ENCODE measurements at places on chromosomes 1 and 21.

DNA sequence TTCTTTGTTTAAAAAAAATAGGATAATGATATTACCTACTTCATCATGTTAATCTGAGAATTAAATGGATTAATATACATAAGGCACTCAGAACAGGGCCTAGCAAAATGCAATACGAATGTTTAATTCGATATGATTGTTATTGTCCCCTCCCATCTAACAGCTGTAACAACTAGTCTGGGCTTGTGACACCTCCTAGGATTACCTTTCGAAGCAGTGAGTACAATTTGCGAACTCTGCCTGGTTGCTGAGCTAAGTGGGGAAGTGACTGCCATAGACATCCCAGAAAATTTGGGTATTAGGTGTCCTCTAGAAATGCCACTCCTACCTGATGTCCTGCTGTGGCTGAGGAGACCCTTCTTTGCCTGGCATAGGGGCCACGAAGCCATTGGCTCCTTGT, 3.0 kb downstream of the RASSF5 start:
- peak; percentile 21 for DNase-seq

GRCh38 chr1:1284221-1285101, 4.2 kb downstream of the SCNN1D start:
- DNase-seq, result no peak

DNA sequence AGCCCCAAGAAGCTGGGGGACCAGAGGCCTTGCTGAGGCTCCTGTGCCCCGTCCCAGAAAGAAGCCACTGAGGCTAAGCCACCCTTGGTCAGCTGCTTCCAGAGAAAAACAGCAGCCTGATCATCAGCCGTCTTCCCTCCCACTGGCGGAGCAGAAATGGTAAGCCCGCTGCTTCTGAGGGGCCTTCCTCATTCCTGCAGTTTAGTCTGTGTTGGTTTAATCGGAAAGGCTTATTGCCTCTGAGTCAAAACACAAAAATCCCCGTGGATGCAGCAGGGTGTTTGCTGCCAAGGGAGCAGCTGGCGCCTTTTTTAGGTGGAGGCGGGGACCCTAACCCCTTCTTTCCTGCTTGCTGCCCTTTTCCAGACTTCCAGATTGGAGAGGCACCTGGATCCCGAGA, 33.9 kb downstream of the SPSB1 start:
- DNase-seq, result no peak

DNA sequence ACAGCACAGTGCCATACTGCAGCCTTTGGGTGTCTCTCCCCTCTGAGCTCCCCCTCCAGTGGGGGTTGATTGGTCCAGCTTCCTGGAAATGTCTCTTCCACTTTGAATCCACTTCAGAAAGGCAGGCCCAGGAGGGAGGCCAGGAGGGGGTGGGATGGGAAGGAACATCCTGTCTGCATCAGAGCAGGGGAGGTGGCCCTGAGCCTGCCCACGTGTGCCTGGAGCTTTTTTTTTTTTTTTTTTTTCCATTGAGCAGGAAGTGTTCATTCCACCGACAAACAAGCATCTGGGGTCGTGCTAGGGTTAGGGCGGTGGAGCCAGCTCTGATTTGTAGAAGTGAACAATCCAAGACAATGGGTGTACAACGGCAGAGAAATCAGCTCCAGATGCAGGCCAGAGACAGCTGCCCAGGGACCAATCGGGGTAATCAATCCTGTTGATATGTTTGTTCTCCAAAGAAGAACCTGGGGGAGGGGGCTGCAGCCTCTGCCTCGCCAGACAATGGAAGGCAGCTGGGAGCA, 93.3 kb downstream of the SSBP3 start:
- no peak for DNase-seq

- no peak for DNase-seq
These were observed 11.9 kb downstream of the KIF21B start for GRCh38 chr1:201011616-201012015.

GRCh38 chr1:39165049-39165448, 39.4 kb upstream of the MACF1 start:
- no peak for DNase-seq

DNA sequence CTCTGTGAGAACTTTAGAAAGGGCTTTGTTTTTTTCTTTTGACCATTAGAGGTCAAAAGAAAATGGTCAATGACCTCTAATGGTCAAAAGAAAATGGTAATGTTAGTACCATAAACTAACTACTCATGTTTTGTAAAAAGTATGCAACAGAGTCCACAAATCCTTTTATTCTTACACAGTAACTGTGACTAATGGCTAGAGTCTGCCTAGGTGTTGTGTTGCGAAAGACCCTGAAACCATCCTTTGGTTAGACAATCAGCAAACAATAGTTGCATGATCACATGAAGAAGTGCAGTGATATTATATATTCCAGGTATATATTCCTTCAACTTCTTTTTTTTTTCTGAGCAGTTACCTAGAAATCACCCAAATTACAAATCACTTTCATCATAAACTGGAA, 40.9 kb downstream of the NEGR1 start:
- no peak for DNase-seq

DNA sequence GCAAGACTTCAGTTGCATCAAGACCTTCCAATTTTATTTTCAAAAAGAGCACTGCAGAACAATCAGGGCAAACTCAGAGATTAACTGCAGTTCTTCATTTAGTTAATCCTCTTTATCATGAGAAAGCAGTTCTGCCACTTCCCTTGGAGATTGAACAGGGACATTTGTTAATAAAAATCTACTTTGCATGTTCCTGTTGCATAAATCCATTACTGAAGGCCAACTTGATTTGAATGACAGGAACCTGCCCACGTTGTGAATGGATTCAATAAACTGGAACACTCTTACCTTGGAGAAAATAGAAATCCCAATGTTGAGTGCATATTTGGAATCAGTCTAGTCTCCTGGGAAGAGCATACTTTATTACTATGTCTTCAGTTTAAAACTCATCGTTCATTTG, 19.6 kb upstream of the PLD5 start:
- no peak for DNase-seq

DNA sequence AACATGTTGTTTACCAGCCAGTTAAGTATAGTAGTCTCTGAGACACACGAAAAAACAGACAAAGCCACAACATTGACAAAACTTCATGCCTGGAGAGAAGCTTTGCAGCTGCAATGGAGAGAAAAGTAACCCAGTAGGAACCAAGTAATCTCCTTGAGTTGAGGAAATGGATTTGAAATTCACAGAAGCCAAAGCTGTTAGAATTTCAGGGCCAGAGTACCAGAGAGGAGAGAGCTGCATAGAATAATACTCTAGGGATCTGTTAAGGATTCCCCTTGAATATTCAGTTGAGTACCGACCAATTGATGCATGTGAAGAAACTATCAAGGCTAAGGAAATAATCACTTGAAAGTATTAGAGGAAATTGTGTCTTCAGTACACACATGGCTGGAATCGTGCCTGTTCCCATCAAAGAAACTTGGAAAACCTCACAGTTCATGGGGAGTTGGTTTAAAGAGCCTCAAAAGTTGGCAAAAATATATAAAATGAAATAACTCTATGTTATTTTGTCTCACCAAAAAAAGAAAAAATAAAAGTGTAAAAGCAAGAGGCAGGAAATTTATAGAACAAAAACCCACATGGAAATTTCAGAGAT, 324.0 kb upstream of the NEGR1 start:
- no peak for DNase-seq

DNA sequence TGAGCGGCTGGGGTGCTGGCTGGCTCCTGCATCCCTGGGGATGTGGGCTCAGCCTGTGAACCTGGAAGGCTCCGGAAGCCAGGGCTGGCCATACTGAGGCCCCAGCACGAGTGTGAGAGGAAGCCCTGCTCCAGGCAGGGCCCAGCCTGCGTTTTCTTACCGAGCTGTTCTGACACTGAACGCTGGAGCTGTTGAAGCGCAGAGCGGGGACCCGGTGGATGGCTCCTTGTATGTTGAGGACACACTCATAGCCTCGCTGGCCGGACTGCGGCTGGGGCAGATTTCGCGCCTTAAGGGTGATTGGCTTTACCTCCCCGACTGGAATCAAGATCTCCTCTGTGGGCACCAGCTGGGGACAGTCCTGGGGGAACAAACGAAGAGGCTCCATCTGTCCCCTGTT, 160.0 kb downstream of the PLXNA2 start:
- DNase-seq, result no peak

DNA sequence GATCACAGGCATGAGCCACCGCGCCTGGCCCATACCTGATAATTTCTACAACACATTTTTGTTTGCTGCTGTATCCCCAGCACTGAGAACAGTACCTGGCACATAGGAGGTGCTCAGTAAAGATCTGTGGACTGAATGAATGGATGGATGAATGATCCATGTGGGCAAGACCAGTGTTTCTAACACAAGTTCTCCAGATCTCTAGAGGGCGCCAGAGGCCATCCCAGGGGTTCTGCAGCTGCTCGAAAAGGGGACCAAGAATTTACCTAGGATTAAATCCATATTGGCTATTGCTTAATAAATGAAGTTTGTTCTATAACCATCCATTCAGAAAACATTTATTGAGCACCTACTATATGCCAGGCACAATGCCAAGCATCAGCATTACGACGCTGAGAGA, 167.7 kb downstream of the ACTL8 start:
- peak; percentile 65 for DNase-seq

DNA sequence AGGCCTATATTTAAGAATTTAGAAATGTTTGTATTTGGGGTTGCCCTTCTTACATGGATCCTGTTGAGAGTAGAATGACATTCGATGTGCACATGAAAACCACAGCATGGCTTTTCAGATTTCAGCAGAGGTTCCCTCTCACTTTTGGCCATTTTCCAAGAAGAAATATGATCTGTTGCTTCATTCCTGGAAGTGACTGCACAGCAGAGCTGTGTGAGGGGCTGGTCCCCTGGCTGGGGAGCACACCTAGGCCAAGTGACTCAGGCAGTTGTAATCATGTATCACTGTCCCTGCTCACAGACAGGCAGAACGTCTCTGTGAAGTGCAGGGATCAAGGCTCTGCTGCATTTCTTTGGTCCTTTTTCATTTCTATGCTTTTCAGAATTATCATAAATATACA, 32.3 kb downstream of the AGT start:
- peak; percentile 35 for DNase-seq
